ENCODE measurements at places on chromosomes 16 and 17.

DNA sequence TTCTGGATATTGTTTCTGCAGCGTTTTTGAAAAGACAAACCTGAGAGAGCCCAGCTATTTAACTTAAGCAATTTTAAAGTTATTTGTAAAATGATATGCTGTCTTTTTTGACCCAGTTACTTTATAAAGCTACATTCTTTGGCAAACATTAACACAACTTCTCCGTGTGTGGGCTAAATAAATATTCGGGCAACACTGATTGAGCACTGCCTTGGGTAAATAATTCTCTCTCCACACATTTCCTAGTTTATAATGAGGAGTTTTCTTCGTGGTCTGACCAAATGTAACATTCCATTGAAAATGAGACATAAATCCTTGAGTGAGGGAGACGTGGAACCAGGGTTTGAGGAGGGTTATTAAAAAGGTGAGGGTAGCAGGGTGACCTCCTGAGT is 142.8 kb downstream of the WWOX start:
- no peak overlapping the region for H3K27ac ChIP-seq
- H3K4me1 ChIP-seq = no peaks in the 10 kb centered on the region
- H3K36me3 ChIP-seq = no peaks in the 10 kb centered on the region

GRCh38 chr17:40671282-40671681 is 6.3 kb upstream of the KRT222 start:
- no peak for DNase-seq
- no peak overlapping the region for H3K4me3 ChIP-seq
- H3K4me1 ChIP-seq = peaks cover 21% of the 10 kb centered on the region
- no peaks in the 10 kb centered on the region for H3K36me3 ChIP-seq

GRCh38 chr16:47463771-47464624 is 2.9 kb downstream of the PHKB start:
- no peaks in the 10 kb centered on the region for H3K36me3 ChIP-seq
- peaks cover 35% of the 10 kb centered on the region for H3K4me1 ChIP-seq
- H3K4me3 ChIP-seq = peak overlapping the region; percentile 67
- peaks cover 2% of the 10 kb centered on the region for H3K27me3 ChIP-seq
- no peak for DNase-seq

GRCh38 chr16:90018652-90019542 is at the start of gene DBNDD1:
Gene DBNDD1, minus strand, starts transcription at chr16:90019456. Its CDS starts 115 bp downstream, at chr16:90019341.
- peak within 1 kb of the TSS; percentile 87 for H3K4me3 ChIP-seq
- H3K36me3 ChIP-seq = no peaks in the 10 kb centered on the region
- peaks cover 16% of the 10 kb centered on the region for H3K4me1 ChIP-seq
- DNase-seq = peak; percentile 57
- H3K27ac ChIP-seq = peak within 1 kb of the TSS; percentile 77
- peaks cover 11% of the 10 kb centered on the region for H3K27me3 ChIP-seq

- H3K27me3 ChIP-seq = peaks cover 2% of the 10 kb centered on the region
- H3K36me3 ChIP-seq = no peaks in the 10 kb centered on the region
- peaks cover 3% of the 10 kb centered on the region for H3K4me1 ChIP-seq
- H3K4me3 ChIP-seq = no peak overlapping the region
- no peak overlapping the region for H3K27ac ChIP-seq
These were observed 11.8 kb downstream of the C16orf74 start for GRCh38 chr16:85738923-85739715.

Data from glutamatergic neuron (in vitro differentiated cells).